Activated CD4-positive, alpha-beta memory T cell treated with anti-CD3 and anti-CD28 coated beads for 36 hours (primary cell): ENCODE measurements at places on chromosomes 4 and X. TPM values are rescaled to one million over a fixed set of nuclear protein-coding genes. Genes with fewer than 3 reads are reported as not detected.

DTHD1 gene
- 3.1 TPM for total RNA-seq

DNA sequence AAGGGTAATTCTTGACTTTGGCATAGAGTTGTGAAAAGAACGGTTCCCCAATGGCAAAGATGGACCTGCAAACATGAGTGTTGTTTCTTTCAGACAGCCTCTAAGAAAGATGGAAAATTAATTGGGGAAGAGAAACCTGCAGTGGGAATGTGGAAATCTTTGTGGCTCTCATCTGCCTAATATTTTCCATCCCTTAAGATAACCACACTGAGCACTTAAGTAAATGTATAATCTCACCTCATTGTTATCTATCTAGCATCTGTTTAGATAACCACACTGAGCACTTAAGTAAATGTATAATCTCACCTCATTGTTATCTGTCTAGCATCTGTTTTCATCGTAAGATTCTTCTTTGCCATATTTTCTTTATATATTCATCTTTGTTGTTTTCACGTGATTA is 149.3 kb downstream of the NWD2 start:
- no peak for DNase-seq

GRCh38 chr4:35300996-35301774 is 943.1 kb downstream of the ARAP2 start:
- no peak for DNase-seq

DNA sequence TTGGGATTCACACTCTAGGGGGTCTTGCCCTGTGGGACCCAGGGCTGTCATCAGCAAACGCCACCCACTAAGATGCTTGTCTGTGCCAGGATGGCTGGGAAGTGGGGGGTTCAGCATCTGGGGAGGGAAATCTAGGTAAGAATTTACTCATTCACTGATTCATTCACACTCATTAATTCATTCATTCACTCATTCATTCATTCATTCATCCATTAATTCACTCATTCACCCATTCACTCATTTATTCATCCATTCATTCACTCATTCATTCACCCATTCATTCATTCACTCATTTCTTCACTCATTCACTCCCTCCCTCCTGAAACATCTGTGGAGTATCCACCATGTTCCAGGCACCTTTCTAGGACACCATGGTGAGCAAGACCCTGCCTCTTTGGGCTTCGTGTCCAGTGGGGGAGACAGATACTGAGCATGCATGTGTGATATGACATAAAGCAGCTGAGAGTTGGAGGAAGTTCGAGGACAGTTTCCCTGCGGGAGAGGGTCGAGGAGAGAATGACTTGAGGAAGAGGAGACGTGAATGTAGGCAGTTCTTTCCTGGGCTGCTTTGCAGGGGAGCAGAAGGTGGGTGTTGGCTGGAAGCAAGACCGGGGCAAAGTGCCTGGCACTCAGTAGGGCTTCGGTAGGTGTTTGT is 90.6 kb downstream of the SORCS2 start:
- no peak for DNase-seq

DNA sequence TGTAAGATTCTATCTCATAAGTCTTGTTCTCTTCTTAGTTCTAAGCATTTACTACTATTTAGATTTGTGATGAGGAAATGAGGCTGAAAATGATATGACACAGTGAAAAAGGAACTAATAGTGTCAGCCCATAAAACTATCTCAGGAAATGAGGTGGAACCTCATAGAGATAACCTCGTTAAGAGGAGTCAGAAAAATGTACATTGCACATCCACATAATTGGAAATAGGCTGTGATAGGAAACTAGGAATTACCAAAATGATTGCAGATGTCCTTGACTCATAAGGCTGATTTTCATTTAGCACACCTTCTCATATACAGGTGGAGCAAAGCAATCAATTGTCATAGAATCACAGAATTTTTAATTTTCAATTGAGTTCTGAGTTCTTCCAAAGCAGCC is 26.8 kb downstream of the ANXA10 start:
- DNase-seq: no peak
